Activated naive CD8-positive, alpha-beta T cell treated with anti-CD3 and anti-CD28 coated beads for 36 hours (primary cell): ENCODE measurements at places on chromosomes 2 and 18.

- DNase-seq: no peak
Measured at GRCh38 chr2:172842511-172843265, 107.0 kb downstream of the RAPGEF4 start.

DNA sequence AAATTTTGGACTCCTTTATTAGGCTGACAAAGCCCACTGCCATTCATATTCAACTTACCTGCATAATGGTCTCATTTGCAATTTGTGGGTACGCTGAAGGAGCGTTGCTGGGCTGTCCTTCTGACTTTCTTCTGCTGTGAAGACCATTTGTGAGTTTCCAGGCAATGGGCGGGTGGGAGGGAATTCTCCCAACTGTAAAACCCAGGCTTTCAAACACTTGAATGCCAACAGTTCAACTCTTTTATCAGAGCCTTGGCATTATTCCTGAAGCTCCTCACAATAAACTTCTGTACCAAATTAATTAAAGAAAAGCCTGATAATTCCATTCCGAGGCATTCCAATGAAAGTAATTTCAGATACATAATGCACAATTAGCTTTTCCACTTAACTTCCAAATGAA lies 35.2 kb upstream of the GPR39 start:
- DNase-seq: no peak

DNA sequence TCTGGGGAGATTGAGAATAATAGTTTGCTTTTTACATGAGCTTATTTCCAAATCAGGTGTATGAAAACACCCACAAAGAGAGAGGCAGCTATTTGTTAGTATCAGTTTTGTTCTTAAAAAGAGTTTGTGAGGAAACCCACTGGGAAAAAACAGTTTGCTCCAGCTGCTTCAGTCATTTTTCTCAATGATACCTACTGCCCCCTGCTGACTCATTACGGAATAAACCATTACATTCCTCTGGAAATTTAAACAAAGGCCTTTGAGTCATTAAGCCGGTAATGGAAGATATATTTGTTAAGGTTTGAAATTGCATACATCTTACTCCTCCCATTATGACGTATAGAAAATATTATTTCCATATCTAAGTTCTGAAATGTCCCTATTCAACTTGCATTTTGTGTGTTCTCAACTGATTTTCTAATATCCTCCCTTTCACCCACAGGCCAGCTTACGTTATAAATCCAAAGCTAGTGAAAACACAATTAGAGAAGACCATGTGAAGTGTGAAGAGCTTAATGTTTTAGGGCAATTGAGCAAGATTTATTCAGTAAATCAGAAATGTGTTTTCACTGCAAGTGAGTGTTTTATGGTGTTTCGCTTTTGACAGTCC lies 761.6 kb downstream of the DSC3 start:
- no peak for DNase-seq

DNA sequence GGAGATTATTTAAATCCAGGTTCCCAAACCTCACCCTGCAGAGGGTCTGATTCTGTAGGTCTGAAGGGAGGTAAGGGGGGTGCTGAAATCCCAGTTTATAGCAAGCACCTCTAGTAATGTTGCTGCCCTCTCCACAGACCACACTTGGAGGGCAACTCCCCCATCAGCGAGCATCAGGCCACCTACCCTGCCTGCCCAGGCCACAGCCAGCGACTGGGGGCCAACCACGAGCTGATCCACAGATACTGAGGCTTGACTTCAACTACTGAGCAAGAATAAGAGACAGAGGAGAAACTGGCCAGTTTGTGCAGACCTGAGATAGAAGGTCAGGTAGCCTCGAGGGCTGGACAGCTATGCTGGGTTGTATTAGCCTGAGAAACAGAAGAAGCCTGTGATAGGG lies 36.3 kb upstream of the LBH start:
- no peak for DNase-seq

DNA sequence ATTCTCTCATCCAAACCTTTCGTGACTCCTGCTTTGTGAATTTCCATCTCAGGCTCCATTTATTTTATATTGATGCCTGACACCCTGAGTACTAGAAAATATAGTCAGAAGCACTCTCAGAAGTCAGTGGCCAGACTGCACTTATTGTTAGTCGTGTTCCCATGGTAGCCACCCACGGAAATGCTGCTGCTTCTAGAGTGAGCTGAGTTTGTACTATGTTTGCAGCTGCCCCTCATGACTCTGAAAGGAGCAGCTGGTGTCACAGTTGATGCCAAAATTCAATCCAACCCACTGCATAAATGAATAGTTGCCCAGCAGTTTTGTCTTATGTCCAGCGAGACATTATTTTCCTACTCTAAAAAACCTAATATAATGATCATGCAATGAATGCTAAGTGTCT lies 265.2 kb upstream of the SPHKAP start:
- DNase-seq: no peak

- no peak for DNase-seq
Measured at GRCh38 chr2:147109291-147109690, 735.5 kb upstream of the ACVR2A start.

DNA sequence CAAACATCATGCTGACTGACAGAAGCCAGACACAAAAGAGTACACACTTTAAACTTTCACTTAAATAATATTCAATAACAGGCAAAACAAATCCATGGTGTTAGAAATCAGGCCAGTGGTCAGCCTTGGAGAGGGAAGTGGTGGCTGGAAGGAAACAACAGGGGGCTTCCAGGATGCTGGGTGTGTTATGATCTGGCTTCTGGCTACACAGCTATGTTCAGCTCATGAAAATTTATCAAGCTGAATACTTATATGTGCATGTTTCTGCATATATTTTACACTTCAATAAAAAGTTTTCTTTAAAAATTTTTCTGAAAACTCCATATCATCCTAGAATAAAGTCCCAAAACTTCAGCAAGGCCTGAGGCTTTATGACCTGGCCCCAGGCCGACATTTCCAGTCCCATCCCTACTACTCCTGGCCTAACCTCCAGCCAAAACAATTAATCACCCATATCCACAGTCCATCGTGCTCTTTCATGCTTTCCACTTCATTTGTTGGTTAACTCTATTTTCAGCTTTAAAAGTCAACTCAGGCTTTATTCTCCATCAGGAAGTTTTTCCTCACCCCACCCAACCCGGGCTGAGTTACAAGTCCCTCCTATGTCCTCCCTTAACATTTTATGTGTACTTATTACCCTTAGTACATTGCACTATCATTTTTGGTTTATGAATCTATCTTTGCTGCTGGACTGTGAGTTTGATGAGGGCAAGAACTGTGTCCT lies 27.9 kb upstream of the SPTBN1 start:
- DNase-seq: no peak

DNA sequence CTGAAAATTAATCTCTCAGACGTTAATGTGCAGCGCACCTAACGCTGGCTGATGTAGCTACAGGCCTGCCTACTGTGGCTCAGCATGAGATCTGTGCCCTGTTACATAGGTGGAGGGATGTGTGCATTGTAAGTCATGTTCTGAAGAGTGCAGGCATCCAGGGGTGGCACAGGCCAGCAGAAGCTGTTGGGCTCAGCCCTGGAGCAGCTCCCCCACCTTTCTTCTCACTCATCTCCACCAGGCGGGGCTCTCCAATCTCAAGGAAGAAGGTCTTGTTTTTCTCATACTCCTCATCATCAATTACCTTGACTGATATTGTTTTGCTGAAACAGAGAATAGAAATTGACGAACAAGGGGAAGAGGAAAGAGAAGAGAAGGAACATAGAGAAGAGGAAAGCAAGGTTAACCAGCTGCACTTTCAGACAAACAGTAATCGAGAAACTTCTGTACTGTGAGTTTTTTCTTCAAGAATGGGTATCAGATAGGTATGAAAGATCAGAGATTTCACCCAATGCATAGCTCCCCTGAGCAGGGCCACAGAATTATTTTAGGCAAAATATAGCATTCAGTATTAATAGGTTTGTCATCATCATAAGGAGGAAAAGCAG lies 273.6 kb downstream of the SLC8A1 start:
- no peak for DNase-seq

GRCh38 chr18:13364721-13365205 lies 146.2 kb downstream of the LDLRAD4 start:
- DNase-seq: no peak

GRCh38 chr18:42024131-42024530 lies 69.1 kb downstream of the PIK3C3 start:
- no peak for DNase-seq

DNA sequence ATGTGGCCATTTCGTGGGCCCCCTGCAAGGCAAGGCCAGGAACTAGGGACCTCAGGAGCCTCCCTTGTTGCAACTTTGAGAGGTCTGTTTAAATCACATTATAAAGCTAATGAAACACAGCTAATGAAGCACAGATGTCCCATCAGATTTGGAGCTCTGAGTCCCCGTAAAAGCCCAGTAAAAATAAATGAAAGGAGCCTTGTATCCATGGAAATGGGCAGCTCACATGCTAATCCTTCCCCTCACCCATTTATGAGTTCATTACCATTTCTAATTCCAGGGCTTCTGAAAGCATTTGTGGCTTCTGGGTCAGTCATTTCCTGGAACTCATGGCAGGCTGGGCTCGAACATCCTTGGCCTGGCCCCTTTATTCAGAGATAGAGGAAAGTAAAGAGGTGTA lies 274.8 kb downstream of the SS18 start:
- DNase-seq: no peak

- peak; percentile 72 for DNase-seq
Measured at GRCh38 chr2:74481961-74482800, 617 bp downstream of the CCDC142 start.

- DNase-seq: no peak
Measured at GRCh38 chr2:232388324-232388891, 9.9 kb downstream of the ALPP start.

DNA sequence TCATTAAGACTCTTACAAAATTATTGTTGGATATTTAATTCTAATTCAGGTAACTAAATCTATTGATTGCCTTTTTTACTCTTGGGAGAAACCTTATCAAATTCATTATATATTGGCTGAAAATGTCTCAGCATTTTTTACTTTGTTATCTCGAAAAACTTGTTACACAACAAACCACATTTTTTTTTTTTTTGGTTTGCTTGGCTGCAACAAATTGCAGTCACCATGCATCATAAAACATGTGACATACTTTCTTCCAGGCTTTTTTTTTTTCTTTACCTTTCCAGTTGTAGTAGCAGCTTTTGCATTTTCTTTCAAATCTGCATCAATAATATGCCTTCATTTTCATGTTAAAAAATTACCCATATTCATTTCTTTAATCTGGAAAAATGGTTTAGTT lies 186.7 kb downstream of the TDRD15 start:
- no peak for DNase-seq

DNA sequence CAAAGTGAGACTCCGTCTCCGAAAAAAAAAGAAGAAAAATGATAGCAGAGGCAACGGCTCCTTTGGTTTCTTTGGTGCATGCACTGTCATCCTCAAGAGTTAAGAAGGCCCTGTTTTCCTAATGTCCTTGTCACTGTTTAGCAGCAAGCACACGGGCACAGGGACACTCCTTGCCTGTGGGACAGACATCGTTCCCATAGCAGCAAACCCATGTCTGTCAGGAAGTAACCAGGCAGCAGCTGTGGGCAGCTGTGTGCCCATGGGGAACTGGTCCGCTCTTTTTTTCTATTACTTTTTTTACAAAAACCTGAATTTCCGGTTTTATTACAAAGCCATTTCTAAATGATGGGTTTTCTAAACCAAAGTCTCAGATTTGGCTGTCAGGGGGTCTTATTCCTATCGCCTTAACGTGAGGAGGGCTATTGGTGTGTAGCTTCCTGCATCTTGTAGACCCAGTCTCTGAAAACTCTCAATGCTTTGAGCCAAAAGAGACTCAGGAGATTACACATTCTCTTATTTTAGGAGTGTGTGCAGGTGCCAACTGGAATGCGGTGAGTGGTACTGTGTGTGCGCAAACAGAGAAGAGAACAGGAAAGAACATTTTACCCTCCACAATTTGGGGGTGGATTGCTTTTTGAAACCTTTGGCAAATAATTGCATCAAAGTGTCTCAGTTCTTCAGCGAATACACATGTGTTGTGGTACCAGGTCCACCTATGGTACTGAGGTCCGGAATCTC lies 109.6 kb downstream of the COLEC12 start:
- no peak for DNase-seq

GRCh38 chr18:33802955-33803354 lies 224.9 kb downstream of the ASXL3 start:
- no peak for DNase-seq

DNA sequence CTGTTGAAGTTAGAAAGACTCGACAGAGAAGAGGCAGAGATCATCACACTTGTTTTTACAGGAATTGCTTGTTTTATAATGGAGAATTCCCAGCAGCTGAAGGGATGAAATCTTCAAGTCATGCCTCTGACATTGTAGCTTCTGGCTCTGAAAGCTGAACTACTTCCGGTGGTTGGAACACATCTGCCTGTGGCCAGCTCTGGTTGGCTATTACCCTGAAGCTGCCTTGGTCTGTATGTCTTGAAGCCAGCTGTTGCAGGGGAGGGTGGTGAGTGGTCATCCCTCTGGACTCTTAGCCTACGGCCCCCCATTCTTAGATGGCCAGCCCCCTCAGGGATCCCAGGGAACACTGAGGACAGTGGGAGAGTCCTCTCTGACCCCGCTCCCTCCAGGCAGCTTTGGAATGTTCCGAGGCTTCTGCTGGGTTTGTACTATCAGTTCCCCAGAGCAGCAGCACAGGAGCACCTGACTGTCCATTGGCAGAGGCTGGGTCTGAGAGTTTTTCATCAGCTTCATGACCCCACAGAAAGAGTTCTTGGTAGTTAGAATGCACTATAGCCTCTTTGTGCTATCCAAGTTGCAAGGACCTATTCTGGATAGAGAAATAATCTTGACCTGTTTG lies 87.4 kb upstream of the CAPN13 start:
- DNase-seq: no peak

DNA sequence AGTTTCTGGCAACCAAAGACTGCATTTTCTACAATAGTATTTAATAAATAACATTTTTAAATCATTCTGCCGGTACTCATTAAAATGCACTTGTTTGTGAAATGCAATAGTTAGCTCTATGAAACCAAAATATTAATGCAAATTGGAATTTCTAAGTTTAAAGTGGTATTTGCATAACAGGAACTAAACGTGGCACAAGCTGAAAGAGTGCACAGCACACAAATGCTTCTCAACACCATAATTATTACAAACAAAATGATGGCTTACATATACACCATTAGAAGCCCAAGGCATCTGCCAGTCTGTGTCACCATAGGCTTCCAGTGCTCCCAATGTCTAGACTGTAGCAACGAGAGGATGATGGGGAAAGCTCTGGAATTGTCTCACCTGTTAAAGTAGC lies 280.5 kb downstream of the TCF4 start:
- DNase-seq: no peak

GRCh38 chr2:54995553-54995952 lies 54.7 kb downstream of the RTN4 start:
- no peak for DNase-seq

GRCh38 chr2:96940980-96941775 lies 45.2 kb downstream of the FAM178B start:
- DNase-seq: no peak

DNA sequence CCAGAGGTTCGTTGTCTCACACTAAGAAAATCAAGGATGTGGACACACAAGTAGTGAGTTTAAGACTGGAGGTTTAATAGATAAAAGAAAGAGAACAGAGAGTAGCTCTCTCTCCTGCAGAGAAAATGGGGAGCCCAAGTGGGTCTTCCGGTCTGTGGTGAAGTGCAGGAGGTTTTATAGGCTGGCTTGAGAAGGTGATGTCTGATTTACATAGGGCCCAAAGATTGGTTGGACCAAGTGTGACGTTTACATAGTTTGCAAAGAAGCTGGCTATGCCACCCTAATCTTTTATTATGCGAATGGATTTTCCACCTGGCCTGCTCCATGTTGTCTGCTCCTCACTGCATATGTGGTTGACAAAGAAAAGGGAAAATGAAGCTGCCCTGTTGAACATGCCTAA lies 430.4 kb upstream of the TRIB2 start:
- DNase-seq: no peak
